Dermis blood vessel endothelial cell (primary cell): ENCODE measurements at places on chromosomes 7 and 10. TPM values are rescaled to one million over a fixed set of nuclear protein-coding genes. Genes with fewer than 3 reads are reported as not detected.

CTBP2 gene
- 112 and 148 TPM in 2 replicates for total RNA-seq

INMT gene
- 0.05 TPM in 1 of 2 replicates, not detected in the other for total RNA-seq

UTF1 gene
- total RNA-seq: not detected in 2 replicates

DRGX gene
- not detected in 2 replicates for total RNA-seq

CYTH3 gene
- 18.0 and 20.1 TPM in 2 replicates for total RNA-seq

OR6V1 gene
- not detected in 2 replicates for total RNA-seq

GIMAP6 gene
- 262 and 355 TPM in 2 replicates for total RNA-seq

ZNF488 gene
- under 0.01 and 0.28 TPM in 2 replicates for total RNA-seq
